ENCODE measurements at places on chromosomes 1 and 21. TPM values are rescaled to one million over a fixed set of nuclear protein-coding genes. Genes with fewer than 3 reads are reported as not detected.

ADAMTS5 gene
- 0.05 TPM for total RNA-seq

SLC2A5 gene
- total RNA-seq, result 0.26 TPM

USH2A gene
- total RNA-seq, result not detected

CR2 gene
- 0.08 TPM for total RNA-seq

HIVEP3 gene
- total RNA-seq, result 6.0 TPM

KLHDC9 gene
- 7.6 TPM for total RNA-seq

COP1 gene
- total RNA-seq, result 36.5 TPM

CLCA1 gene
- total RNA-seq, result 0.08 TPM

NFASC gene
- total RNA-seq, result 16.9 TPM

C1orf94 gene
- not detected for total RNA-seq

TSPEAR gene
- not detected for total RNA-seq

TLR5 gene
- total RNA-seq, result 0.21 TPM

DUSP23 gene
- 36.1 TPM for total RNA-seq

STRIP1 gene
- 26.1 TPM for total RNA-seq

SHISAL2A gene
- total RNA-seq, result 0.23 TPM

ADAM30 gene
- total RNA-seq, result not detected

C1orf226 gene
- total RNA-seq, result 38.4 TPM

FCAMR gene
- not detected for total RNA-seq

SPATC1L gene
- total RNA-seq, result 0.26 TPM

UTS2 gene
- not detected for total RNA-seq

OBSCN gene
- 10.5 TPM for total RNA-seq

RIPK4 gene
- total RNA-seq, result 67.4 TPM

MEX3A gene
- total RNA-seq, result 15.8 TPM

PEX11B gene
- total RNA-seq, result 27.4 TPM

AKR7A3 gene
- total RNA-seq, result 1.4 TPM

GUCA2A gene
- total RNA-seq, result not detected

Measured in Panc1 (cell line).